Chondrocyte (in vitro differentiated cells): ENCODE measurements at places on chromosomes 4 and X. TPM values are rescaled to one million over a fixed set of nuclear protein-coding genes. Genes with fewer than 3 reads are reported as not detected.

F8 gene
- 3.5 to 5.1 TPM (median 3.6 TPM) in 3 replicates for total RNA-seq

BRCC3 gene
- total RNA-seq = 14.2 to 17.2 TPM (median 15.8 TPM) in 3 replicates

CLDN34 gene
- not detected in 3 replicates for total RNA-seq

NKX3-2 gene
- 2.4 to 4.9 TPM (median 3.4 TPM) in 3 replicates for total RNA-seq

GPR78 gene
- total RNA-seq = 0.15 to 1.2 TPM (median 0.44 TPM) in 3 replicates

GPRASP1 gene
- total RNA-seq = 2.1 to 3.6 TPM (median 2.2 TPM) in 3 replicates
